Ovary (tissue), 10 donors: ENCODE measurements at places on chromosomes 4 and X. TPM values are rescaled to one million over a fixed set of nuclear protein-coding genes. Genes with fewer than 3 reads are reported as not detected.

PNMA3 gene
- 0.83 TPM for total RNA-seq

ZFP42 gene
- not detected for total RNA-seq

PPP1R3F gene
- 12.9 TPM for total RNA-seq

PFKFB1 gene
- total RNA-seq = not detected

MAGEA1 gene
- not detected for total RNA-seq

RNF175 gene
- total RNA-seq = not detected

EXOC1L gene
- total RNA-seq = not detected

SMR3B gene
- 0.77 TPM for total RNA-seq
